Glomerular endothelial cell (primary cell): ENCODE measurements at places on chromosomes 7 and 10. TPM values are rescaled to one million over a fixed set of nuclear protein-coding genes. Genes with fewer than 3 reads are reported as not detected.

The NEURL1 gene
- 0.05 and 0.47 TPM in 2 replicates for total RNA-seq

The PALD1 gene
- total RNA-seq: 94.9 and 197 TPM in 2 replicates

- no peak for DNase-seq
Measured at GRCh38 chr7:13949939-13950338, 39.5 kb downstream of the ETV1 start.

GRCh38 chr10:86109421-86109820 lies 257.2 kb downstream of the GRID1 start:
- no peak for DNase-seq

GRCh38 chr7:116984917-116985316 lies 31.6 kb downstream of the ST7 start:
- DNase-seq: no peak
